ENCODE measurements at places on chromosomes 4 and X.

DNA sequence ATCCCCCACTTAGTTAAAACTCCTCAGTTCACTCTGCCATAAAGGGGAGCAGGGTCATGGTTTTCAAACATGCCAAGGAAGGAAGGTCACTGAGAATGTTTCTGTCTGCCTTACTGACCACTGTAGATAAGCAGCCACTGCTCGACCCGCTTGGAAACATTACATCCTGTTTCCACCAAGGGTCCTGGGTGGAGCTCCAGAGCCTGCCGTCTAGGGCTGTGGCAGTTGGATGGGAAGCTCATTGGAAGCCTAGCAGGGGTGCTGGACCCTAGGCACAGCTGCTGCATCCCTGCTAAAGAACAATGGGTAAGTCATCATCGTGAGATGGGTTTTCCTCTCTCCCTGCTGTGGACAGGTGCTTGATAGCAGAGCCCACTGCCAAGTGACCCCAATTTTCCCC lies 76.0 kb upstream of the SRD5A3 start:
- DNase-seq, result no peak

DNA sequence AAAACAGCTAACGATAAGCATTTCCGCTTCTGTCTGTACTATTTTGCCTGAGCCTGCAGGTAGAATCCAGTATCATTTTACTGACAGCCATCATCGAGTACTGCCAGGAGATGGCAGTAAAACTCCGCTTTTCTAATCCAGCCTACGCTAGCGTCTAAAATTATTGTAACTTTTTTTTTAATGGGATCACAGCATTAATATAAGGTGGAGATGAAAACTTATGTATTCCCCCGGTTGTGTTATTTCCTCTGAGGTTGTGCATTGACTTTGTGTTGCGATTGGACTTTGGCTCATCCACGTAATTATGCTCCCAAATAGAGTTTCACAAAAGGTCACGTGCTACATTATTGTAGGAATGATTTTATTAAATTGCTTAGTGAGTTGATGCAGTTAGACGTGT lies 248.1 kb downstream of the C4orf33 start:
- DNase-seq, result no peak

DNA sequence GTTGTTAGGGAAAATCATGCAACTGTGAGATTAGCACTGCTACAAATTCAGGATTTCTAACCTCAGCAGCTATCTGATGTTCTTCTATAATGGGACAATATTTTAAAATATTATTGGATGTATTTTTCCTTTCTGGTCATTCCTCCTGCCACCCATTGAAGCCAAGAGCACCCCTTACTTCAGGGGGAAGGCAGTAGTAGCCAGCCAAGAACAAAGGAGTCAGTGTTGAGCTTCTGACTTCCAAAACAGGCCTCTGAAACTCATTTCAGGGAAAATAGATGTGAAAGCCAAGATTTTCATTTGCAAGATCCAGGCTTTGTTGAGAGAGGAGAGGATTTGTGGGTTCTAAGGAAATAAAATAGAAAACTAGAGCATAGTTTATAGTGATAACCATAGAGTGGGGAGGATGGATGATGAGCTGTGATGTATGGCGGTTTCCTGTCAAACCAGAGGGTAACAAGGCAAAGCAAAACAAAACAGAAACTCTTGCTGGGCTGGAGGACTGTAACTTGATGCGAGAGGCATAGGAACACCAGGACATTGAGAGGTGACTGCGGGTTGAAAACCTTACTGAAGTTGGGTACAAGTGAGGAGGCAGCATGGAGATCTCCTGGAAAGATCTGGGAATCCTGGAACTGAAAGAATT lies 173.7 kb upstream of the LEF1 start:
- no peak for DNase-seq

- DNase-seq, result no peak
Measured at GRCh38 chrX:136778916-136779315, 1.8 kb downstream of the ARHGEF6 start.

DNA sequence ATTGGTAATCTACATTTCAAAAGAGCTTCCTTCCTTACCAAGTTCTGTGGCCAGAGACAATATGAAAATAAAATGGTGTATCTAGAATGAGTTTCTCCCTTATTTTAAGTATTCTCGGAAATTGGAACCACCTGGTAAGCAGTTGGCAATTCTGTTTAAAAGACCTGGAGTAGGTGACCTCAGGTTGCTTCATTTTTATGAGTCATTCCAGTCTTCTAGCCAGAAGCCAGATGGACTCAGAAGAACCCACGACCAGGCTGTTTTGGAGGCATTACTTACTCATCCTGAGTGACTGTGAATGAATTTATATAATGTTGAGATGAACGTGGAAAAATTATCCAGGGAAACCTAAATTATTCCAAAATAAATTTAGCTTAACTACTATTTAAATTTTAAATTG lies 9.1 kb downstream of the BMPR1B start:
- peak; percentile 38 for DNase-seq

DNA sequence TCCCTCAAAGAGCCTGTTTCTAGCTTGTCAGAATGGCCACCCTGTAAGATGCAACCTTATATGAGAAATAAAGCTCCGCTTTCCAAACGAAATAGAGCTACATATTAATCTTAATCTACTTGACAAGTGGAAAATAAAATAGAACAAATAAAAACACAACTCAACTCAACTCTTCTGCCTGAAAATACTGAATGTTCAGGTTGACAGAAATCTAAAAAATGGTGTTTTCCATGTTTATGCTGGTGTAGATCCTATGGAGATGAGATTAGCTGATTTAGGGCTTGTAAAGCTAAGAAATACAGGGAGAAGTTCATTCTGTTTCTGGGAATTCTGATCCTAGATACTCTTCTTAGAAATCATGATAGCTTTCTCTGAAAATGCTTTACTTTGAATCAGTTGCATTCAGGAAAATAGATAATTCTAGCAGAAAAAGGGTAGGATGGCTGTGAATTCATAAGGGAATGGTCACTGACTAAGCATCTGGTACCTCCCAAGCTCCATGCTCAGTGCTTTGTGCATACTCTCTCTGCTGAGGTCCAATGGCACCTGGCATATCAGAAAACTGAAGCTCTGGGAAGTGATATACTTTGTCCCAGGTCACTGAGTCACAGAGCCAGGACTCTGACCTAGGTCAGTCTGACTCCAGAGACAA lies 89.2 kb upstream of the EXOC1L start:
- DNase-seq, result no peak

Measured in skeletal muscle cell (primary cell).